ENCODE measurements at places on chromosomes 5 and 9. TPM values are rescaled to one million over a fixed set of nuclear protein-coding genes. Genes with fewer than 3 reads are reported as not detected.

Gene ZNF879
- total RNA-seq: 1.8 TPM

Gene PHF24
- not detected for total RNA-seq

Gene GDA
- 23.0 TPM for total RNA-seq

GRCh38 chr9:117412841-117413240, 2.0 kb downstream of the ASTN2 start:
- no peak for DNase-seq
- H3K27me3 ChIP-seq: peaks cover 24% of the 10 kb centered on the region
- H3K27ac ChIP-seq: no peak overlapping the region
- no peaks in the 10 kb centered on the region for H3K36me3 ChIP-seq

- H3K4me1 ChIP-seq: peaks cover 7% of the 10 kb centered on the region
- no peak overlapping the region for H3K4me3 ChIP-seq
- H3K27ac ChIP-seq: no peak overlapping the region
- DNase-seq: no peak
These were observed 2.6 kb downstream of the FASTKD3 start for GRCh38 chr5:7866196-7866595.

Gene CCDC187
- 0.30 TPM for total RNA-seq
